ENCODE measurements at places on chromosomes 5 and 9.
A peak's percentile ranks its signal among the peaks of the same experiment; 100 is the strongest.

DNA sequence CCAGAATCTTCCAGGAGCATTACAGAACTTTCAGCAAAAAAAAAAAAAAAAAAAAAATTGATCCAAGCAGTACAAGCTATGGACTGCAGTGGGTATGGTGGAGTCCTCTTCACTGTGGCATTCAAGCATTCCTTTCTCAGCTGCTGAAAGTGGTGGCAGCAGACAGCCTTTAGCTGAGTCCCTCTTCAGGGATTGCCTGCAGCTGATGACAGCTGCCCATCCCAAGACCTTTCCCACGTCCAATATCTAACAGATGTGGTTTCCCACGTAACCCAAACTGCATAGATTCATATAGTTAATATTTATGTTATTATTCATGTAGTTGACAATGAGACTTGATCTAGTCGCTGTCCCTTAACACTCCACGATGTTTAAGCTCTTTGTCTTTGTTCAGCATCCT, 475.9 kb downstream of the TLE1 start:
- no peak for DNase-seq

DNA sequence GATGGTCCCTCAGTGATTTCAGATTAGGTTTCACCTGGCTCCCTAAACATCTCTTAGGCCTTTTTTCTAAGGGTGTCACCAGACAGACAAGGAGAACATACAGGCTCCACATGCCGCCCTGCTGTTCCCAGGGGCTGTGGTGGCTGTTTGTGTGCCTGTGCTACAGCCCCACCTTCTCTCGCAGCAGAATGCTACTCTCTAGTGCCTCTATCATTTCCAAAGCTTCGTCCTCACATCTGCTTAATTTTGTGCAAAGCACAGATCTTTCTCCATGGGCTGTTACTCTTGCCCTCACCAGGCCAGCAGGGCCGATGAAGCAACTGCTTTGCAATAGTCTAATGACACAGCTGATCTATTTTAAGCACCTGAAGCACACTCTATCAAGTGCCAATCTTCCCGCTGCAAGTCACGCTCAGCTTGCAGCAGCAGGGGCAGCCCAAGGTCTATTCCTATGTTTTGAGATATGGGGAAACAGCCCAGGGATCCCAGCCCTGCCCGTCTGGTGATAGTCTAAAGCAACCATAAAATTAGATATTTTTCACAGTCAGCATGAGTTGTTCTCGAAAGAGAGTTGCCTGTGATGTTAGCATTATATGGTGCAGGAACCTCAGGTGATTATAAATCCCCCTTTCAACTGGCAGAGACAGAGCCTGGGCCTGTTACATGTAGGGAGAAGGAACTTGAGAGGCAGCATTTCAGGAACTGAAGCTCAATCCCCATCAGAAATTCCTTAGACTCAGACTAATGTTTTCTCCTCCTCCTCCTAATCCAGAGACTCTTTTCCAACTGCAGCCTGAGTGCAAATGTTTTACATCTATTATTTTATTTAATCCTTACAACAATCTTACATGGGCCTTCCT, 12.7 kb downstream of the ABLIM3 start:
- no peak for DNase-seq

- no peak for DNase-seq
Measured at GRCh38 chr5:86858442-86858841, 240.7 kb downstream of the COX7C start.

DNA sequence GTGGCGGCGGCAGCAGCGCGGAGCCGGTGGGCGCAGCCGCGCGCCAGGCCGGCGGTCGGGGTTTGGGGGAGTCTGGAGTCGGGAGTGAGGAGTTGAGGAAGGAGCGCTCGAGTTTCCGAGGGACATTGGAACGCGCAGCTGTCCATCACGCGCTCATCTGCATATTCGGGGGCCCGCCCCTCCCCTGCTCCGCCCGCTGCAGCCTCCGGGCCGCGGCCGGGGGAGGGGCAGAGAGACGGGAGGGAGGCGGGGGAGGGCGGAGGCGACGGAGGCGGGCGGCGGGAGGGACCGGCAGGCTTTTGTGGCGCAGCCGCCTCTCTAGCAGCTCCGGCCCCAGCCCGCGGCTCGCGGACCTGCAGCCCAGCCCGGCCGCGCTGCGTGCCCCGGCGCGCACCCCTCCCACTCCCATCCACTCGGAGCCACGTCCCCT, at the start of gene IRX2:
Gene IRX2, minus strand, starts transcription at position 86 of the 430 bp plus-strand sequence. CDS start 264 bp downstream, outside the sequence.
- no peak for DNase-seq

GRCh38 chr5:52947851-52948250, 41.3 kb upstream of the ITGA2 start:
- DNase-seq = no peak

DNA sequence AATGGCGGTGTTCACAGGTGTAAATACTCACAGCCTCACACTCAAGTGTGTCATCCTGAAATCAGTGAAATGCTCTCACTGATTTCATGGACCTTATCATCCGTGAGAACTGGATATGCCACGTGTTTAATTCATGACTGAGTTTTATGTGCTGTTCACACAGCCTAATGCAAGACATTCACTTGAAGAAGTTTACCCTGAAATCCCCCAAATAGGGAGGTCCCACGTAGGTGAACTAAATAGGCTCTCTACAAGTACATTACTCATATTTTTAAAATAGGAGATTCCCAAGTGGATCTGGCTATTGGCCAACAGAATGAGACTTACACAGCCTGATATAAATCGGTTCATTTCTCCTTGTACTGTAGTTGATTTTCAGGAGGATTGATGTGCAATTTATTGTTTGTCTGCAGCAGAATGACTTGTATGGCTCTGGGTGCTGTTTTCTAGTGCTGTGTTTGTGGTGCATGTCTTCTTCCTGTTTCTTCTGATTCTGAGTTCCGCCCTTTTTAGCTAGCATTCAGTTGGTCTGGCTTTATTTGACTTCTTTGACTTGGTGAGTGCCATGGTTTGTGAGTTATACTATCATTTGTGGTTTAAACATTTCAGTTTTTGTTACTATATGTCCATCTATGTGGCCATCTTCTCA, 25.1 kb downstream of the TRIO start:
- DNase-seq = no peak

DNA sequence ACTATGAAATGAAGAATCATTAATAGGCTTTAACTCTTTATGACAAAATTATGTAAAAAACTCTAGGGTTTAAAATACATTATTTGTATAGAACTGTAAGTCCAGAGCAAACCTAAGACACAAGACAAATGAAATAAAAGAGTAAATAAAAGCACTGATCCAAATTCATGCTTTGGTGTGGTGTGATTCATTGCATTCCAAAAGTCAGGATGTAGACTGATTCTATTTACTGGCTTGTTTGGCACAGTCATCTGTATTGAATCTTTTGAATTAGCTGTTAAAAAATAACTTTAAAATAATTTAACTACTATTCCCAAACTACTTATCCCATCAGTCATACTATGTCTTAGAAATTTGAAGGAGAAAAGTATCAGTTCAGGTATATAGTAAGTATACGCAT, 31.1 kb downstream of the IL4 start:
- DNase-seq = no peak

DNA sequence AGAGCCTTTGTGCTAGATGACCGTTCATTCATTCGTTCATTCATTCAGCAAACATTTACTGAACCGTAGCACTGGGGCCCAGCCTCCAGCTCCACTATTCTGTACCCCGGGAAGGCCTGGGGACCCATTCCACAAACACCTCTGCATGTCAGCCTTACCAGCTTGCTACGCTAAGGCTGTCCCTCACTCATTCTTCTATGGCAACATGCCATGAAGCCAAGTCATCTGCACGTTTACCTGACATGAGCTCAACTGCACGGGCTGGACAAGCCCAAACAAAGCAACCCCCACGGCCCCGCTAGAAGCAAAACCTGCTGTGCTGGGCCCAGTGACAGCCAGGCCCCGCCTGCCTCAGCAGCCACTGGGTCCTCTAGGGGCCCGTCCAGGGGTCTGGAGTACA, 6.0 kb downstream of the CEL start:
- no peak for DNase-seq

- DNase-seq = peak; percentile 11
Measured at GRCh38 chr9:124257844-124258606, at the start of gene NEK6. Gene NEK6 (plus strand): TSS chr9:124257949. CDS start chr9:124301965, 44,016 bp downstream.

GRCh38 chr9:708182-708550, 133.3 kb upstream of the DMRT1 start:
- no peak for DNase-seq

- DNase-seq = no peak
Measured at GRCh38 chr5:158700231-158701006, 399.3 kb downstream of the EBF1 start.

- no peak for DNase-seq
Measured at GRCh38 chr5:16459451-16459850, 6.1 kb downstream of the ZNF622 start.

DNA sequence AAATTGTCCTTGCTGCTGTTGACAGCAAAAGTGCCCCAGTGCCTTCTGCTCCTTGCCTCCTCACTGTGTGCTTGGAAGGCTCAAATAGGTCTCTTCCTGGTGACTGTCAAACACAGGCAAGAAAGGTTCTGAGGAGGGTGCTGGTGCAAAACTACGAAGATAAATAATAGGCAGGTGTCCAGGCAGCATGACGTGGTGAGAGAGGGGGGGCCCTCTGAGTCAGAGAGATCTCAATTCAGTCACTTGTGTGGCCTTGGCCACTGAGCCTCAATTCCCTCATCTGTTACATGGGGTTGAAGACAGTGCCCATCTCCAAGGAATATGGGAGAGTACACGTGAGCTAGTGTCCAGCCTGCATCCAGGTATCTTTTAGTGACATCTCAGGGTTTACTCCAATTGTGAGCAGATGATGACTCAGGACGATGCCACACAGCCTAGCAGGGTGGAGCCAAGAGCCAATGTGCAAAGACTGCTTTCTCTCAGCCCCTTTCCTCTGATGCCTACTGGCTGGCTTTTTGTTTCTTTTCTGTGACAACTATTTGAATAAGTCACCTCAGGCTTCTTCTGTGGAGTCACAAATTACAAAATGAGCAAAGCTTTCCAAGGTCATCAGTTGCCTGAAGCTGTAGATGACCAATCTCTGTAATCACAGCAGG, 29.7 kb upstream of the SMIM32 start:
- DNase-seq = no peak

DNA sequence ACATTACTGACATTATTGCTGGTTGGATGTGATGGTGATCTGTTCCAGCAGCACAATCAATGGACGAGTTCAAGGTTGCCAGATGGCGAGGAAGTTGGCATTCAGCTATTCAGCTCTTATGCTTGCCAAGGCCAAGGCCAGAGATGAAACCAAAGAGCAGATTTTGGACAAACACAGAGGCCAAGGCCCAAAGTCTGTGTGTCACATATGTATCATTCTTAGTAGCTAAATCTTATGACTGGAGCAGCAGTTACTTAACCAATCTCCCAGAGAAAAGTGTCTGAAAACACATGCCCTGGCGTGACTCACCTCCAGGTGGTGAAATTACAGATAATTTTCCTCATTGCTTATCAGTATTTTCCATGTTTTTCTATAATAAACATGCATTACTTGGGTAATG, 189.0 kb upstream of the EGFLAM start:
- no peak for DNase-seq

DNA sequence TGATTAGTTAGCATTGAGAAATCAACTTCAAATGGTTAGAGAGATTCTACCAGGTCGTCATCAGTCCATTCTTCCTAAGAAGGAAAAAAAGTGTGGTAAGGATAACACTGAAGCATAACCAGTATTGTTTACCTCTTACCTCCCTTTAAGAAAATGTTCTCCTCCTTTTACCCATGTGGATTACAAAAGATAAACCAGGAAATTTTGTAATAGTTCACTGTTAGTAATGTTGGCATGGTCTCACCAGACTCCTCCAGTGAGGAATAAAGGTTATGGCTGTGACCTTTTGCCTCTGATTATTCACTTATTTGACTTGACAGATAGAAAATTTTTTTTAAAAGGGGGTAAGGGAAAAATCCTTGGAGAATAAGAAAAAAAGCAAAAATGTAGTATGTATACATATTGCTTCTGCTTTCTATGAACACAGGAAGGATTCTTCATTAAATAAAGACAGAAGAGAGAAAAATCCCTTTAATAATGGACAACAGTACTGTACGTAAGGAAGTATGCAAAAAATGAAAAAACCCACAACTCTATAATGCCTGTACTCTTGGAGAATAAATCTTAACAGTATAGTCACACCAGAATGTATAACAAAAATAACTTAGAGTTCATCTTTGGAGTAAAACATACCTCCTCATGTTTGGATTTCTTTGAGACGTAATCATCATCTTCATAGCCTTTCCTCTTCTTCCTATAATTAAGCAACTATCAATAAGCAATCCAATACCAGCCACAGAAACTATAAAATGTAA, 18.1 kb downstream of the CCNH start:
- no peak for DNase-seq

DNA sequence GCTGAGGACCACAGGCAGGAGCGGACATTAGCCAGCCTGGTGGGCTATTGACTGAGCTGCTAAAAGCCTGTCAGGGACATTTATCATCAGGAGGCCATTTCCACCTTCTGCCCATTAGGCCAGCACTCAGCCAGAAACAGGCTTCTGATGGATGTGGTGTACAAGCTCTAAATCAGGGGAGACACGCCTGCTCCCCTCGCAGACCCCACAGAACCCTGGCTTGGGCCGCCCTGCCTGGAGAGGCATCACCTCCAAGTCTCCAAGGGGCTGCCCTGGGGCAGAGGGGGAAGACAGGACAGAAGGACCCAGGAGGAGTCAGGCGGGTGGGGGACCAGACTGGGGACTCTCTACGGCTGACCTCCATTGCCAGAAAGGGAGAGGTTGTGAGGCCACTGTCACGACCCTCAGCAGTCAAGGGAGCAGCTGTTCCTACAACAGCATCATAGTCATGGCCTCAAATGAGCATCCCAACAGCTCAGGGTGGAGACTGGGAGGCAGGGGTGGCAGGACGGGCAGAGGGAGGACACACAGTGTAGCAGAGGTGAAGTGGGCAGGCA, 24.0 kb upstream of the TRIM14 start:
- no peak for DNase-seq

DNA sequence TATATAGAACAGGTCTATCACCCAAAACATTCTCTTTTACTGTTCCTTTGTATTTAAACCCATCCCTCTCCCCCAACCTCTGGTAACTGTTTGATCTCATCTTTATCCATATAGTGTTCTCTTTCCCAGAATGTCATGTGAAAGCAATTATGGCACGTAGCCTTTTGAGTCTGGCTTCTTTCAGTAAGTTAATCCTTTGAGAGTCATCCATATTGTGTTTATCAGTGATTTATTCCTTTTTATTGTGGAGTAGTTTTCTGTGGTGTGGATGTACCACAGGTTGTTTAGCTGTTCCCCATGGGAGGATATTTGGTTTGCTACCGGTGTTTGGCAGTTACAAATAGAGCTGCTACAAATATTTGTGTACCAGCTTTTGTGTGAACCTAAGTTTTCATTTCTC, 38.0 kb downstream of the HMGXB3 start:
- DNase-seq = no peak

- no peak for DNase-seq
Measured at GRCh38 chr9:81626511-81626910, 62.8 kb downstream of the TLE1 start.

DNA sequence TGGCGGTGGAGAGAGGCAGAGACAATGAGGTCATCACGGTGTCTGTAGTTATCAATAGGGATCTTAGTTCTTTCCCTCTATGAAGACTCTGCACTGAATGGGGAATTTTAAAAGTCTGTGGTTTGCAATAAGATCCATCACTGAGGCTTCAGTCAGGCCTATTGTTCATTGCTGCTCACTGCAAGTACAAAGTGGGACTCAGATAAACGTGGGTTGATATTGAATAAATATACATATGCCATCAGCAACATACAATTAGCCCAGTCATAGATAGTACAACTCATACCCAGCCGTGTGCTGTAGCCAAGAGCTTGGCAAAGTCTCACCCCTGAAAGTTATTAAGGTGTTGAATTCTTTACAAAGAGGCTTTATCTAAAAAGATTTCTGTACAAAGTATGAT, 88.4 kb downstream of the ENC1 start:
- no peak for DNase-seq

- no peak for DNase-seq
Measured at GRCh38 chr5:179228341-179229121, 116.7 kb downstream of the ADAMTS2 start.

Data from effector memory CD4-positive, alpha-beta T cell (primary cell).